ENCODE measurements at places on chromosomes 4 and X.

DNA sequence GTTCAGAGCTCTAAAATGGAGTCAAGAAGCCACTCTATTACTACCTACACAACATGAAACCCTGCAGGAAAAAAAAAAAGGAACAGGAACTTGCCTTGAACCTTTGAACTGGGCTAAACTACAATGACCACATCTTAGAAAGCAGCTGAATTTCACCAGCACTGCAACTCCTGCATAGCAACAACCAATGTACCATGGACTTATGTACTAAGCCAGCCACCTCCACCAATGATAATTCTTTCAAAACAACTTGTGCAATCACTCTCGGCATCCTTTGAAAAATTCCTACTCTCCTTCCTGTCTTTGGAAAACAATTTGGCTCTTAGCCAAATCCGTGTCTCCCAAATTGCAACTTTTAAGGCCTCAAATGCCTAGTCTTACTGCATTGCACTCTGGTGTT, 26.8 kb upstream of the FMR1 start:
- no peak for DNase-seq

GRCh38 chrX:119887721-119888425, 7.8 kb upstream of the AKAP14 start:
- no peak for DNase-seq

DNA sequence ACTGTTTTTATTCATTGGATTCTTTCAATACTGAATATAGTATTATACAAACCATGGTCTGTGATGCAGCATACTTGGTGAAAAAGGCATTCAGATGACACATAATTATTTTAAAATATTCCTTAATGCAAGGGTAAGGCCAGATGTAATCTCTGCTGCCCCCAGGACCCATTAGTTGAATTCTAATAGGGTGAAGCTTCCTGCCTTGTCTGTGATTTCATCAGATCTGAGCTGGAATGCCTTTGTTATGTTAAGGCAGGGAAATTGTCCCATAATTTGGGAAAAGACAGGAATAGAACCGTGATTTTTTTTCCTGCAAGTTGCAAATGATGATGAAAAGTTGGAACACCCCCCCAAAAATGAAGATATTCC, 26.1 kb downstream of the ZRSR2 start:
- no peak for DNase-seq

DNA sequence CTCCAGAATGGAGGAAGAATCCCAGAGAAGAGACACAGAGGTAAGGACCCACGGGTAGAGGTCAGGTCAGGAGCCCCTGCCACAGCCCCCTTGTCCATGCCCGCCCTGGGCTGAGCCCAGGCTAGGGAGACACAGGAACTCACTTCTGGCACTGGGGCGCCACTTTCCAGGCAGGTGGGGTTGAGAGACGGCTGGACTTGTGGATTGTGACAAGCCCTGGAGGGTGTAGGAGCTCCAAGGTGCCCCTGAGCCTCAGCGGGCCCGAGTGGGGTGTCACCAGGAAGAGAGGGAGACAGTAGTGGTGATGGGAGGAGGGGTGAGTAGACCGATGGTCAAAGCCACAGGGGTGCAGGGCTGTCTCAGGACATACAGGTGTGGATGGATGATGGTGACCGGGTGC, 58.9 kb downstream of the WFS1 start:
- DNase-seq, result no peak

DNA sequence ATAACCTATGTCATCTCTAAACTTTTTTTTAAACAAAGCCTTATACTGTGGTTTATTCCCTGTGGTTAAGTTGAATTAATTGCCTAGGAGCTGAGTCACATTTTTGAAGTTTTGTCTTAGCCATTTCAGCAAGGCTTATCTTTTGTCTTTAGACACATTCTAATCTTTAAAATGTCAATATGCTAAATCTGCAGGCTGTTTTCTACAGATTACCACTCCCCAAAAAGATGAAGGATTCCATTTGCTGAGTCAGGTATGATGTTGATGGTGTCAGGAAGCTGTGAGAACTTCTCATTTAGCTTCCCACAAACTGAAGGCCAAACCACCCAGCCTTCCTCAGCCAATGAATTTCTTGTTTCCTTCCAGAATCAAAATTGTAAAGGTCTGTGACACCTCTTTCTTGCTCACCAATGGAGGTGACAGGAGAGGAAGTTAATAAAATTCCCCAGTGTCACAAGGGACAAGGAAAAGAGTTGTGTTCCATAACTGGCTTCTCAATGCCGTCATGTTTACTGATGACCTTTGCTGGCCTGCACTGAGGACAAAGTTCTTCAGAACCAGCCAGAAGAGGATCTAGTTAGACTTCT, 3.7 kb upstream of the CXCL6 start:
- no peak for DNase-seq

- DNase-seq, result no peak
Observed at GRCh38 chr4:75633846-75634245, 3.5 kb upstream of the CDKL2 start.

GRCh38 chrX:9329056-9329455, 135.8 kb upstream of the TBL1X start:
- no peak for DNase-seq

- DNase-seq, result no peak
Observed at GRCh38 chr4:6619116-6619465, 21.4 kb upstream of the MRFAP1 start.

DNA sequence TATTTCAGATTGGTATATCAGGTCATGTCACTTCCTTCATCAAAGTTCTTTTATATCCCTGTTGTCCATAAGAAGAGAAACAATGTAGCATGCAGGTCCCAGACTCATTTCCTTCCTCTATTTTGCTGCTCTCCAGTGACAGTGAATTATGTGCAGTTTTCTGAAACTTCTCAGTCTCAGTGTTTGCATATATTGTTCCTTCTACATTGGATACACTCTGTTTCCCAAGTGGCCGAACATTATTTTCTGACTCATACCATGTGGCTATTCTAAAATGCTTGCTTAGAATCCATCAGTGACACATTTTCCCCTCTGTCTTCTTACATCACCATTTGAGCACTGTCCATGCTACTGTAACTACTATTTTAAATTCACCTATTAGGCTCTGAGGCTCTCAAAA, 305.7 kb downstream of the PDHA2 start:
- no peak for DNase-seq

DNA sequence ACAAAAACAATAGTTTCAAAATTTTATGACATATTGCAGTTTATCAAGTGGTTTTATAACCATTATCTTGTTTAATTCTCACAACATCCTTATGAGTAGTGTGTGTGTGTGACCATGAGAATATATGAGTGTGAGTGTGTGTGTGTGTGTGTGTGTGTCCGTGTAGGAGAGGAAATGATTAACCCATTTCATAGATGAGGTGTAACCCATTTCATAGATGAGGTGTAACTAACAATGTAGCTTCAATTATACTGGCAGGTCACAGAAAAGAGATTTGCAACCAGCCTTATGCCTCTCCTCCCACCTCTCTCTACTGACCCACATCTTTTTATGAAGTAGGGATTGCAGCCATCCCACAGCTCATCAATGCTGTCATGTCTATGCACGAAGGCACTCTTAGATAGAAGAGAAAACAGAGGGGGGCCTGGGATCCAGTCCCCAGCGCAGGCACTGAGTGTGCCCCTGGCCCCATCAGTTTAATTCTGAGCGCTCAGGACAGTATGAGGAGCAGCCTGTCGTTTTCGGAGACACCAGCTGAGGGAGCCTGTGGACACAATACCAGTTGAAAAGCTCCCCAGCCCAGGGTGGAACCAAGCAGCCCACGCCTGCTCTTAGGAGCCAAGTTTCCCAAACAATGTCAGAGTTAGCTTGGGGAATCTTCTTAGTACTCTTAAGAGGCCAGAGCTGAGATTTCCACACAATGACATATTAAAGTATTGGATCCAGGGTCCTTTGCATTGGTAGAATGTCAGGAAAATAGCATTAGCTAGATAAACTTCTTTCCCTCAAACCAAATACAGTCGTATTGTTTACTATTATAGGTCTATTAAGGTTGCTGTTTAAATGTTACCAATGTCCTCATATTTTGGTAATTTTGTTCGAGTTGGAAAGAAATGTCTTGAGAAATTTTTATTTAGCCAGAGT, 88.6 kb downstream of the PALLD start:
- DNase-seq, result peak; percentile 26

DNA sequence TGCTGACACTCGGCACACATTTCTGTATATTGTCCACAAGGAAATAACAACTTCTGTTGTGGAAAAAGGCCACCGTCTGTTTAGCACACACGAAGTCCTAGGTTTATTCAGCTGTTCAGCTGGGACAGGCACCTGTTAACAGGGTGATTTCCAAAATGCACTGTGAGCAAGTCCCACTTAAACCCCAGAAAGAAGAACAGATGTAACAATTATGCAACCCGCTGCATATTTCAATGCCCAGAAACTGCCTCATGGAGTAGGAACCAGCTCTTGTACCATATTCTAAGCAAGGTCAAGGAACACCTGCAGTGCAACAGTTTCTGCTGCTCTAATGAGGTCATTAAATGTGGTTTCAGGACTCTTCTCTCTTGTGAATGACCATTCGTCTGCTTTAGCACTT, 77.1 kb downstream of the GEMIN8 start:
- no peak for DNase-seq

- DNase-seq, result no peak
Observed at GRCh38 chrX:38000706-38001105, 5.6 kb upstream of the SYTL5 start.

- DNase-seq, result no peak
Observed at GRCh38 chr4:7815562-7815961, 124.1 kb downstream of the AFAP1 start.

DNA sequence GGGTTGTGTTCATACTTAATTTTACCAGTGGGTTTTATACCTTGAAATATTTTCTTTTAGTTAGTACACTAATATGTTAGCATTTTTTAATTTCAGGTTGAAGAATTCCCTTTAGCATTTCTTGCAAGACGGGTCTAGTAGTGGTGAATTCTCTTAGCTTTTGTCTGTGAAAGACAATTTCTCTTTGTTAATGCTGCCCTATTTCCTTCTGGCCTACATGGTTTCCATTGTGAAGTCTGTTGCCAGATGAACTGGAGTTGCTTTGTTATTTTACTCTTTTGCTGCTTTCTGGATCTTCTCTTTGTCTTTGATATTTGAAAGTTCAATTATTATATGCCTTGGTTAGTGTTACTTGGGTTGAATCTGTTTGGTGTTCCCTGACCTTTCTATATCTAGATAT, 25.0 kb upstream of the MTHFD2L start:
- DNase-seq, result no peak

DNA sequence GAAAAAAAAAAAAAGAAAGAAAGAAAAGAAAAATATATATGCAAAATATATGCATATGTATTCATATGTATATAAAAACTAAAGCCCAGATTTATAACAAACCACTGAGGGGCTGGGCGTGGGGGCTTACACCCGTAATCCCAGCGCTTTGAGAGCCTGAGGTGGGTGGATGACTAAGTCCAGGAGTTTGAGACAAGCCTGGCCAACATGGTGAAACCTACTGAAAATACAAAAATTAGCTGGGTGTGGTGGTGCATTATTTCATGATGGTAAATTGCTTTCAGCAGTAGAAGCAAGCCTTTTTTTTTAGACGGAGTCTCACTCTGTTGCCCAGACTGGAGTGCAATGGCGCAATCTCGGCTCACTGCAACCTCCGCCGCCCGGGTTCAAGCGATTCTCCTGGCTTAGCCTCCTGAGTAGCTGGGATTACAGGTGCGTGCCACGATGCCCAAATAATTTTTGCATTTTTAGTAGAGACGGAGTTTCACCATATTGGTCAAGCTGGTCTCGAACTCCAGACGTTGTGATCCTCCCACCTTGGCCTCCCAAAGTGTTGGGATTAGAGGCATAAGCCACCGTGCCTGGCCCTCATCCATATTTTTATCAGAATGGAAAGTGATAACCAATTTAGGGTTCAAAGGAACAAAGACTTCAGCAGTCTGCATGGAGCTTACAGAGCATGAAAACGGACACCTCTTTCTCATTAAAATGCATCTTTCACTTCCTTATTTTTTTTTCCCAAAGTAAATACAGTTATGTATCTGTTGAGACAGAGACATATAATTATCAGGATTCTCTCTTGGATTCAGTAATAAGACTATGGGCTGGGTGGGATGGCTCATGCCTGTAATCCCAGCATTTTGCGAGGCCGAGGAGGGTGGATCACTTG, 27.7 kb upstream of the MOB1B start:
- DNase-seq, result no peak

Measured in DND-41 (cell line).